ENCODE measurements at places on chromosomes 16 and 17.
A peak's percentile ranks its signal among the peaks of the same experiment; 100 is the strongest.

- DNase-seq = no peak
Measured at GRCh38 chr17:7839190-7839875, 5.3 kb downstream of the KDM6B start.

DNA sequence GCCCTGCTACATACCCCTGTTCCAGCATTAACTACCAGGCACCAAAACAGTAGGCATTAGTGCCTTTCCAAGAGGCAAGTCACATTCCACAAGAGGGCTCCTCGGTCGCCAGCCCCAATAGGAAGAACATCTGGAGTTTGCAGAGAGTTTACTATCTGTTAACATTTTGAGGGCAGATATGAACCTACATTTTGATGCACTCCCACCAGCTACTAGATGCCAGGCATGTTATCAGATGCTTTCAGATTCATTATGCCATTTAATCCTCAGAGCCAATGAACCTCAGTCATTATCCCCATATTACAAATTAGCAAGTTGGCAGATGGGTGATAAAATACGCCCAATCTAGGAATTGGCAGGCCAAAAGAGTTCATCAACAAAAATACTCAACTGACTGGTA, 4.2 kb upstream of the CMTM2 start:
- DNase-seq = no peak

- DNase-seq = no peak
Measured at GRCh38 chr17:61397086-61397842, 2.4 kb upstream of the TBX2 start.

DNA sequence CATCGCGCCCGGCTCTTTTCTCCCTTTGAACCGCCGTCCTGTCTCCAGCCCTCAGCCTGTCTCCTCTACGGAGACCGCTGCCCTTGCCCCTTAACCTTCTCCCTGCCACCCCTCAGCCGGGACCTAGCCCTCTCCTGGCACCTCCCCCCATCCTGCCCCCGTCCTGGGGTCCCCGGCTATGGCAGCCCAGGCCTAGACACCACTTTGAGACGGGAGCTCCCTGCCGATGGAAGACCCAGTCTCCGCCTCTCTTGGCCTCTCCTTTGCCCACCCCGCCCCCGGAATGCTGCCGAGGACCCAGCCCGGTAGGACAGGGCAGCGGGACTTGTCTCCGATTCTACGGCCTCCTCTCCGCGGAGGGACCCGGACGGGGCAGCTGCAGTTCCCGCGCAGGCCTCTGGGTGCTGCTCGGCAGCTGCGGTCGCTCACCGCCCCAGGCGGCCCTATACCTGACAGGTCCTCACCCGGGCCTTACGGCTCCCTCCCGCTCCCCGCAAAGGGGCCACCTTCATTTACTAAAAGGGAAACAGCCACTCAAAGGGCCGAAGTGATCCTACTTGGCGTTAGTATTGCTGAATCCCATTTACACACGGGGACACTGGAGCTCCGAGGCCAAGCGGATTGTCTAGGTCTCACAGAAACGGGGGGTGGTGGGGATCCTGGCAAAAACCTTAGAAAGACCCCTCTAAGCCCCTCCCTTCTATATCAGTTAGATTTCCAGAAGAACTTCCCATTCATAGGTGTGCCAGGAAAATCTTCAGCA, 32.6 kb upstream of the TAC4 start:
- DNase-seq = peak; percentile 62

DNA sequence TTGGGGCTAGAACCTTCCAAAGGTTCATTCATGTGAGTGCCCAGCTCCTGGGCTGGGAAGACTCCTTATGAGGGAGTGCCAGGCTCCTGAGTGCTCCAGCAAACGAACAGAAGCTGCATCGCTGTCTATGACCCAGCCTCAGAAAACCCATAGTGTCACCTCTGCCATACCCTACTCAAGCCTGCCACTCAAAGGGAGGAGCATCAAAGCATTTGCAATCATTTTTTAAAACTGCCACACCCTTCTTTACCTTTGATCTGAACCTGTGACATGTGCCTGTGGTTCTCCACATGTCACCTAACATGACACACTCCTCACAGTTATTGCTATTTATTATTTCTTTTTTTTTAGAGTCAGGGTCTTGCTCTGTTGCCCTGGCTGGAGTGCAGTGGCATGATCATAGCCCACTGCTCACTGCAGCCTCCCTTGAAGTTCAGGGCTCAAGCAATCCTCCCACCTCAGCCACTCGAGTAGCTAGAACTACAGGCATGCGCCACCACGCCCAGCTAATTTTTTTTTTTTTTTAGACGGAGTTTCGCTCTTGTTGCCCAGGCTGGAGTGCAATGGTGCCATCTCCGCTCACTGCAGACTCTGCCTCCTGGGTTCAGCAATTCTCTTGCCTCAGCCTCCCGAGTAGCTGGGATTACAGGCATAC, 7.3 kb upstream of the KDM8 start:
- peak; percentile 32 for DNase-seq

GRCh38 chr17:57678393-57678792, 66.7 kb downstream of the CCDC182 start:
- DNase-seq = no peak

- DNase-seq = no peak
Measured at GRCh38 chr17:65092262-65092661, 35.7 kb upstream of the GNA13 start.

DNA sequence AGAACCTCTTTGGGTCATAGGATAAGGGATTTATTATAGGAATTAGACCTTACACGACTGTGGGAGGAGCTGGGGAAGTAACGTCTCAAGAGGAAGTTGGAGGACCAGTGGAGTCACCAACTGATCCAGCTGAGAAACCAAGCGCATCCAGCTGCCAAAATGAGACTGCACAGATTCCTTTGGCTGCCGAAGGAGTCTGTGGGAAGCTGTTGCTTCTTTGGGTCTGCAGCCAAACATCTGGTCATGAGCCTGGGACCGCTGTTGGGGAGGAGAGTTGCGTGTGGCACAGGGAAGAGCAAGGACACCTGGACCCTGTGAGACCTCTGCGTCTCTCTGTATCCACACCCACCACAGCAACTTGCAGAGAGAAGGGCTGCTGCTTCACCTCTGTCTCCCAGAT, 2.4 kb upstream of the NACA2 start:
- no peak for DNase-seq

DNA sequence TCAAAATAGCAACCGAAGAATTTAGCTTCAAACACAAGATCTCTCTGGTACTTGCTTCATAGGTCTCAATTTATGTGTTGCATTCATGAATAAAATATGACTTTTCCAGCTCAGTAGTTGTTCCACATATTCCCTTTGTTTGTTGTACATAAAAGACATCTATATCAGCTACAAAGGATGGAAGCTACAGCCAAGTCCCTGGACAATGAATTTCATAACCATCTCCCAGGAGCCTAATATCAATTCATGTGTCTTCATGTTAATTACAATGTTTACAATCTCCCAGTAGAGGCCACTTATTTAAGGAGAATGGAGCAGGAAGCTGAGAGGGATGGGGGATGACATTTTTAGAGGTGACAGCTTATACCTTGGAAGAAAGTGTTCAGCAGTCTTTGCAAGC, 3.3 kb downstream of the CLEC3A start:
- no peak for DNase-seq

DNA sequence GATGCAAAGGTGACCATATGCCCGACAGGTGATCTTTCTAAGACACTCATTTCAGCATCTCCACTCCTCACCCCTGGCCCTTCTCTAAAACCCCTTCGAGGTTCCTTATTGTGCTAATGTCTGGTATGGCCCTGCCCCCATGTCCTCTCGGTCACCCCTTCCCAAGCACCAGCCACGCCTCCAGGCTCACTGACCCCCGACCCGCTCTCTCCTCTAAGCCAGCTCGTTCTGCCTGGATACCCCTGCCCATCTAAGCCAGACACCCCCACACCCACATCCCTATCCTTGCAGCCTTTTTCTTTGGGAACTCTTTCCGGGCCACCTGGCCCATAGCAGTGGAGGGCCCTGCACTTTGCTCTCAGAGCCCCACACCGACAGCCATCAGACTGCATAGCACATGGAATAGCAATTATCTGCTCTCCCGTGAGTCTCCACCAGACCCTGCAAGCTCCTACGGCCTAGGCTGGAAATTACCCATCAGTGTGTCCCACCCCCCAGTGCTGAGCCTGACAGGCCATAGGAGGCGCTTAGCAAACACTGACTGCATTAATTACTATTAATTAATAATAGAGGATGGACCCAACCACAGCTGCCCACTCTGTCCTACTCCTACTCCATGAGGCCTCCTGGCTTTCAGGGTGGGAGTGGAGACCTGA, 176.7 kb downstream of the TMEM132E start:
- DNase-seq = no peak

GRCh38 chr17:57732062-57732461, 13.0 kb downstream of the CCDC182 start:
- DNase-seq = no peak

DNA sequence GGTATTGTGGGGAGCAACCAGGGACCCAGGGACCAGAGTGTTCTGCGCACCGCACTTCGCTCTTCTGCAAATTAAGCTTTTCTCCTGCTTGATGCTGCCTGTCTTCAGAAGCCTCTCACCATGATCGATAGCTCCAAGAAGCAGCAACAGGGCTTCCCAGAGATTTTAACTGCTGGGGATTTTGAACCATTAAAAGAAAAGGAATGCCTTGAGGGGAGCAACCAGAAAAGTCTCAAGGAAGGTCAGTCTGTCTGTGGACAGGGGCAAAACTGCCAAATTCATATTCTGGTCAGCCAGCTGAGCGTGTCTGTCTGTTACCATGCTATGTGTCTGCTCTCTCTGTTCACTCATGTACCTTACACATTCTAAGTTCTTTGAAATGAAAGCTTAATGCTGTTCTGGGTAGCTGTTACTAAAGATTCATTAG, 115.7 kb downstream of the MRTFB start:
- no peak for DNase-seq

DNA sequence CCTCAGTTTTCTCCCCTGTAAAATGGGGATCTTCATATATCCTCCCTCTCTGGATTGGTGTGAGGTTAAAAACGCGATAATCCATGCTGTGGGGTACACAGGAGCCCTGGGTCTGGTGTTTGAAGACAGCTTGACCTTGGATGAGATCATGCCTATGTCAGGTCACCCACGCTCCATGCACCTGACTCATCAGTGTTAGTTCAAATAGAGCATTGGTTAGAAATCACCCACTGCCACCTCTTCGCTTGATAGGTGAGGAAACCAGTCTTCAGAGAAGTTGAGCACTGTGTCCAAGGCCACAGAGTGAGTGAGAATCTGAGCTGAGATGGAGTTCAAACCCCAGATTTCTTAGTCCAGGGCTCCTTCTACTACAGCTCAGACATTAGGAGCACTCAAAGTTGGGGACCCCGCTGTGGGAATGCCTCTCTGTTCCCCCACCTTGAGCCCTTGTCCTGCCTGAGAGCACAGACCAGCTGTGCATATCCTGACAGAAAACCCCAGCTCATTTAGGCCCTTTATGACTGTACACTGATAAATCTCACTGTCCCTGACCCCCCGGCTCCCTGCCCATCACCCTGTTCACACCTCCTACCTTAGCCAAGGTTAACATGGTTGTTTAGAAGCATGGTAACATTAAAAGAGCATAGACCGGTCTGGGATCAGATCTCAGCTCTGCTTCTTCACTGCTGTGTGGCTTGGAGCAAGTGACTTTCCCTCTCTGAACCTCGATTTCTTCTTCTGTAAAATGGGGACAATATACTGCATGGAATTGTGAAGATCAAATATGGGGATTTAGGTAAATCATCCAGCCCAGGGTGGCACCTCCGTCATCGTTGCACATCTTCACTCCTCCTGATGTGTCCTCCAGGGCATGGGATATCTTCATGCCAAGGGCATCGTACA, 22.4 kb upstream of the LGALS9 start:
- no peak for DNase-seq

DNA sequence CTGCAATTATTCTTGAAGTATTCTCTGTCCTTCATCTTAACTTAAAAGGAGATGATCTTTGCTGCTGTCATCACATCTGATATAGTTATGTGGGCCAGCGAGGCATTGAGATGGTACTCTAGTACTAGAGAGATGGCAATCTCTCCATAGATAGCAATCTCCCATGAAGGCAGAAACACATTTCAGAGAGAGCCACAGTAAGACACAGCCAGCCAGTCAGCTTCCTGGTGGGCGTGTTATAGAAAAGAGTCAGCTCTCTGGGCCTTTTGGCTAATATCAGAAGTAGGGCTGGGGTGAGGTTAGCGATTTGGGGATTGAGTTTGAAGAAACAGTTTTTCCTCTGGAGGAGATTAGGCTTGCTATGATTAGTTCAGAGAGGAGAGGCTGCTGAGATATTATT, 22.6 kb upstream of the EFCAB13 start:
- no peak for DNase-seq

- DNase-seq = no peak
Measured at GRCh38 chr17:39677542-39678339, 9.5 kb downstream of the PNMT start.

GRCh38 chr17:18981642-18982424, 22.7 kb downstream of the FAM83G start:
- no peak for DNase-seq

DNA sequence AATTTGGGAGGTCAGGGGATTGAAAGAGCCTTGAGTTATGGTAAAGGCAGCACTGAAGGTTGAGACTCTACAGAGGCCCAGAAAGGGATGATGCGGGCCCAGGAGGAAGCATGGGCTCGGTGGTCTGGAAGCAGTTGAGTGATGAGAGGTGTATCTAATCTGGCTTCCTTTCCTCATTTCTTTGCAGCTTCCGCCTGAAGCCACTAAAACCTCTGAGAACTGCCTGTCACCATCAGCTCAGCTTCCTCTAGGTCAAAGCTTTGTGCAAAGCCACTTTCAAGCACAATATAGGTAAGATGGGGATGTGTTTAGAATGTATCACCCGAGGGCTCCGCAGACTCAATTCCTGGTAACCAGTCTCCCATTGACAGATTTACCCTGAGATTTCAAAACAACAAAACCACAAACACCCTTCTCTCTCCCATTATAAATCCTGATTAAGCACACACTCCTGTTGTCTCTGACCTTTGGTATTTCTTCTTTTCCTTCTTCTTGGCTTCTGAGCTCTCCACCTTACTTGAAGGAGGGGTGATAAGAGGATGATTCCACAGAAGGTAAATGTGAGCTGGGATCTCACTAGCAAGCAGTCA, 21.2 kb downstream of the USP43 start:
- no peak for DNase-seq

DNA sequence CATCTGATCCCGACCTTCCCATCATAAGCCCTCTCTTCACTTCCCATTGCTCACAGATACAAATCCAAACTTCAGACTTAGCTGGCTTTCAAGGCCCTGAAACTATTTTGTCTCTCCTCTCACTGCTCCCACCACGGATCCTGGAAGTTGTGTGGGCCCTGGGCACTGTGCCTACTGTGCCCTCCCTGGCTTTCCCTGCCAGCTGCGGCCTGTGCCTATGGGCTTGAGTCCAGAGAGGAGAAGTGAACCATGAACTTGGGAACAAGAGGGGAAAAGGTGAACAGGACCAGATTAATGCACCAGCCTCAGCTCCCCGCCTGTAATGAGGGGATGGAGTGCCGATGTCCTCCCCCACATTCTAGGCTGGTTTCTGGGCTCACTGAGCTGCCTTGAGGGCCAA, 18.9 kb upstream of the KCNJ12 start:
- DNase-seq = no peak

GRCh38 chr17:58302919-58303585, 22.3 kb upstream of the MPO start:
- DNase-seq = no peak

Data from T-helper 9 cell (primary cell).